Nephron progenitor cell (in vitro differentiated cells): ENCODE measurements at places on chromosomes 7 and 10.
A peak's percentile ranks its signal among the peaks of the same experiment; 100 is the strongest.

GRCh38 chr10:127972751-127973357 is 66.0 kb downstream of the PTPRE start:
- DNase-seq = no peak

DNA sequence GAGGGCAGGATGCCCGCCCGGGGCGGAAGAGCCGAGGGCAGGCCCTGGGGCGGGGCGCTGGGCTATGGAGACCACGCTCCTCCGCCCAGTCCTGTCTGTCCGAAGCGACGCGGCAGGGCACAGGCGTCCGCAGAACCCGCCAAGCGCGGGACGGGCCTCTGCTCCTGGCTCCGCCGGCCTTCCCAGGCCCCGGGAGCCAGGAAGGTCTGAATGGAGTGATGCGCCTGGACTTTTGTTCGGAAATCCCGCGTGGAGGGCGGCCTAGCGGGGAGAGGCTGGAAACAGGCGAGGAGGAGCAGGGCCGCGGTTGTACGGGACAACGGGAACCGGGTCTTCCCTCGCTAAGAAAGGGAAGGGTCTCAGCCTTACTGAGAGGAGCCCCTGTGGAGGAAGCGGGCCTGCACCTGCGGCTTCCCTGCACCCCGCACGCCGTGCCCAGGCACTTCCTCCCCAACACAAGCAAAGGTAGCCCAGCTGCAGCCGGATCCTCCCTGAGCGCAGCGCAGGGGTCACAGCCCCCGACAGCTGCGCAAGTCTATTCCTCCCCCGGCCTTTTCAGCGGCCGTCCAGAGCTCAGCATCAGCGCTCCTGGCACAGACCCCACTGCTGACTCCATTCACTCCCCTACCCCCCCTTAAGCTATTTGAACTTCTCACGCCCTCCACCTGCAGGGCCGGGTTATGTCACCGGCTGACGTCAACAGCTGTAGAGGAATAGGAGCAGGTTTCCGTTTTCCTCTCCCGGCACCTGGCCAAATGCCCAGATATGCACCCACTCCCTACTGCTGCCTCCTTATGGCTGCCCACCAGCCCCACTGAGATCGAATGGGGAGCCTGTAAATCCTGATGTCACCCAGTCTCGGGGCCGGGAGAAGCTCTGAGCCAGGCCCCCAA is 143.2 kb upstream of the RET start:
- DNase-seq = peak; percentile 43

GRCh38 chr10:91034494-91035159 is 113.7 kb upstream of the ANKRD1 start:
- DNase-seq = peak; percentile 29

- no peak for DNase-seq
Observed at GRCh38 chr10:35335133-35336083, 901 bp upstream of the CCNY start.

DNA sequence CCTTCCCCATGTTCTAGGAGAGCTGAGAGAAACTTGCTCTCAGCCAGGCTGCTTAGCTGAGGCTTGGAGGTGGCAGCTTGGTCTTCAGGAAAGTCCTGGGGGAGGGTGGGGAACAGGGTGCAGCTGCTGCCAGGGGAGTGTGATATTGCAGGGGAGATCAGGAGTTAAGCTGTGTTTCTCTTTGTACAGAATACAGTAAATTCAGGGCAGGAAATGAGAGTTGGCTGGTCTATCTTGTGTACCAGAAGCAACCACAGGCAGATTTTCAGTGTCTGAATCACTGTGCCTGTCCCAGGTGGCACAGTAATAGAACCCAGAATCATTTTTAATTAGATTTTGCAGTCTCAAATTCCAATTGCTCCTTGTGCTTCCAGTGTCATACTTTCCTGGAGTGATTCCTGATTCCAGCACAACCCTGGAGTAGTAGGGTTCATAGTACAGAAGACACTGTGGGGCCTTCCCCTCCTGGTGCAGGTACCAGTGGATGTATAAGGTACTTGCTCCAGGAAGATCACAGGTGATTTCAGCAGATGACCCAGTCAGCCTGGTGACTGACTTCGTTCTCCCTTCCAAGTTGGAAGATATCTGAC is 94.0 kb upstream of the TARP start:
- no peak for DNase-seq

DNA sequence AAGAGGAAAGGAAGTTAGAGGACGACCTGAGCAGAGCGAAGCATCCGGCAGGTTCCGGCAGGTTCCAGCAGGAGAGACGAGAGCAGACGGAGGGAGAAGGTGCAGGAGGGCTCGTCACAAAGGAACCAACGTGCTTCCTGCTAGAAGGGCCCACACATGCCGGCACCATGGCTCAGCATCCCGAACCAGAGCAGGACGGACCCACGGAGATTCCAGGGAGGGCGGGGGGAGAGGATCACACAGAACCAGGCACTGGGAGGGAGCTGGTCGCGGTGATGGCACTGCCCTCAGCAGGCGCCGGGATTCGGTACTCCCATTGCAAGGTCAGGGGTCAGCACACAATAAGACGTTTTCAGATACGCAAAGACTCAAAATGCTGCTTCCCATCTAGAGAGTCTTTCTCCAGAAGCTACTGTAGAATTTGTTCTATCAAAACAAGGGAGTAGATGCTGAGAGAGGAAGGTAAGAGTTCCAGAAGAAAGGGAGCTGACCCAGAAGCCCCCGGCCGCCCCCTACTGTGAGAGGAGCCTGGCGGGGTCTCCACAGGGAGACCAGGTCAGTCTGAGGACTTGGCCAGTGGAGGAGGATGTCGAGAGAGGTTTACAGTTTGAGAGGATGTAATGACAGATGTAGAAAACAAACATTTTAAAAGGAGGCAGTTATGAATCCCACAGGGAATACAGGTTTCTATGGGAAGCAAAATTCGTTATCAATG is 23.6 kb upstream of the PWWP2B start:
- no peak for DNase-seq

DNA sequence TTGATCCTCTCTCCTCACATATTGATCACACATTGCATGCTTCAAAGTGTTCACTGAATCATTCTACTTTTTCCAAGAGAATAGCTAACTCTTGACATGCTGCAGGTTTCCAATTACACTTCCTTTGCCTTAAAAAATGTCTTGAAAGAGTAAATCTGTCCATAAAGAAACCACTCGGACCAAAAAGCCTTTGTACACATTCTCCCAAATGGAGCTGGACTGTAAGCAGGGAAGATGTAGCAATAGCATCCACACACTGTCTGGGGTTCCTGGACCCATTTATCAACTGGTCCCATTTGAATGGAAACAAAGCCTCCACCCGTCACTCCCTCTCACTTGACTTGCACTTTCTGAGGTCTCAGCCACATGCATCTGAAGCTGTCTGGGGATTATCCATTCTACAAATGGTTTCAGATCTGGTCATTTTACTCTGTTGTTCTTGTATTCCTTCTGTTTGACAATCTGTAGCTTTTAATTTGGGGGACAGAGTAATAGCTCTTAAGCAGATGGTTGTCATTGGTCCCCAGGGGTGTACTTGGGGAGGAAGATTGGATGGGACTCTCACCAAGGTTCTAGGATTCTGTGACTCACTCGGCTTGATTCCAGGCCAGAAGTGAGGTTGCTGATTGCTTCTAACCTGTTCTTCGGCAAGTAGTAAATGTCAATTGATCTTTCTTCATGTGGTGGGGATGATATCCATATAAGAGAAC is 203.5 kb downstream of the HIBADH start:
- no peak for DNase-seq

GRCh38 chr10:30396293-30396692 is 37.7 kb upstream of the MAP3K8 start:
- no peak for DNase-seq

DNA sequence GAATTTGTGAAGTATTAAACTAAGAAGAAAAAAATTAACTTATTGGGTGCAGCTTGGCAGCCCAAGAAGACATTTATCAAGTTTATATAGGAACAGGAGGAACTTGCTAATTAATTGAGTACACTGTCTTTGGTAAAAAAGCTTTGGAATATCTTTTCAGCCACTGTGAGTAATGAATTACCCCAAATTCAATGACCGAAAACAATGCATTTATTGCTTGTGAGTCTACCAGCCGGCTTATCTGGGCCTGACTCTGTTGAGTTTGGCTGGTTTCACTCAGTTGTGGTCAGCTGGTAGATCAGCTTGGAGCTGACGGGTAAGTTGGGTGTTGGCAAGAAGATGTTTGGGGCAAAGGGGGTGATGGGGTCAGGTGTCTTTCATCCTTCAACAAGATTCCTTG is 11.6 kb downstream of the GNG11 start:
- no peak for DNase-seq

DNA sequence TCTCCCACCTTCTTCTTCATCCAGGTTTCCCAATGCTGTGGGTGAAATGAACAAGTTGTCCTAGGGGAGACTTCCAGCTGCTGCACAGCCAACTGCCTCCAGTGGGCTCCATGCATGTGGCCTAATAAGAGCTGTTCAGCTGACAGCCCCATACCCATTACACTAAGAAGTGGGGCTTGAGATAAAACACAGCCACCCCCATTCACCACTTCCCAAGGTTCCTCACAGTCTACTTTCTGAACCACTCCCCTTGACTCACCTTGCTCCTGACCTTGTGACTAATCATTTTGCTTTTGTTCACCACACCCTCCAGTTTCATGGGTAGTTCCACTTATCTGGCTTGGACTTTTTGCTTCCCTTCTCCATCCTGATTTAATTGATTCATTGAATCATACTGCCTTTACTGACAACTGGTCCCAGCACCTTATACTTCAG is 119.3 kb downstream of the CABCOCO1 start:
- DNase-seq = no peak

- DNase-seq = no peak
Observed at GRCh38 chr10:114629824-114630730, 28.0 kb downstream of the ABLIM1 start.
